Fibroblast of villous mesenchyme (primary cell): ENCODE measurements at places on chromosomes 2 and 18. TPM values are rescaled to one million over a fixed set of nuclear protein-coding genes. Genes with fewer than 3 reads are reported as not detected.

Gene CDKL4
- total RNA-seq: 1.9 and 4.3 TPM in 2 replicates

Gene SERPINB13
- not detected in 2 replicates for total RNA-seq

Gene RFX8
- 0.97 and 1.7 TPM in 2 replicates for total RNA-seq

Gene NOL4
- total RNA-seq: not detected in 2 replicates

Gene TMEM247
- total RNA-seq: 0.32 TPM in 1 of 2 replicates, not detected in the other

Gene LONRF2
- total RNA-seq: 0.32 and 1.3 TPM in 2 replicates

Gene DUSP19
- total RNA-seq: 1.6 and 5.6 TPM in 2 replicates

Gene IL36A
- total RNA-seq: not detected in 2 replicates

Gene ALK
- not detected in 2 replicates for total RNA-seq

Gene RAB17
- 0.43 and 0.64 TPM in 2 replicates for total RNA-seq

Gene CHST9
- not detected in 2 replicates for total RNA-seq

Gene CRYBA2
- total RNA-seq: 1.3 TPM in 1 of 2 replicates, not detected in the other

Gene KIF5C
- under 0.01 TPM in 2 replicates for total RNA-seq

Gene SLC9A4
- under 0.01 TPM in 1 of 2 replicates, not detected in the other for total RNA-seq

Gene CFAP210
- total RNA-seq: not detected in 2 replicates

Gene G6PC2
- total RNA-seq: not detected in 2 replicates
